ENCODE measurements at places on chromosomes 2 and 18.

DNA sequence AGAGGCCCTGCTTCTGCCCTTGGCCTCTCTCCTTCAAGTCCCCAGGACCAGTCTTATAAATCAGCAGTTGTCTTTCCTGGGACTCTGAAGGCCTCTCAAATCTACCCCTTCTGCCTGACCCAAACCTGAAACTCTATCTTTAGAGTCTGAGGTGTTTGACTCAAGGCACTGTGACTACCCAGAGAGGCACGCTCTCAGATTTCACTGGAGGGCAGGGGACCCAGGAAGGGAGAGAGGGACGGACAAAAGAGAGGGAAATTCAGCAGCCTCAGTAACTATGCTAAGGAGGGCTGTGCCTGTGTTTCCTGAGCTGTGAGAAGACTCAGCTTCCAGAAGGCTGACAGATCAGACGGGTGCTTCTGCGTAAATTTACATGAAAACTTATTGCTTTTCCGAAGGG is 217.8 kb downstream of the HAUS1 start:
- H3K27me3 ChIP-seq = peaks cover 3% of the 10 kb centered on the region
- DNase-seq = no peak
- peaks cover 6% of the 10 kb centered on the region for H3K4me1 ChIP-seq
- no peak overlapping the region for H3K27ac ChIP-seq

DNA sequence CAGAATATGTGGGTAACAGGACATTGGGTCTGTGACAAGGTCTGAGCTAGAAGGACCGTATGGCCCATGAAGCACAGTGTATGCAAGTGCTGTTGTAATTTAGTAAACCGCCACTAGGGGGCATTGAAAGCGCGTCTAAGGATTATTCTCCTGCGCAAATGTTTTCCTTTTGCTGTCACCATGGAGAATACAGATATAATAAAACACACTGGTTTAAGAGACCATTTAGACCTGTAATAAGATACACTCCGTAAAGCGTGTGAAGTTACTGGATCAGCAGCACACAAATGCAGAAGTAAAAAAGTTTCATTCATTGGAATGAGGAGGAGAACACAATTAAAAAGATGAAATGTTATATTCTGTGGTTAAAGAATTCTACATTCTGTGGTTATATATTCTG is 272.4 kb downstream of the AGAP1 start:
- no peaks in the 10 kb centered on the region for H3K27me3 ChIP-seq
- H3K4me3 ChIP-seq = no peak overlapping the region

- peak overlapping the region; percentile 51 for H3K27ac ChIP-seq
- H3K36me3 ChIP-seq = peaks cover 35% of the 10 kb centered on the region
- H3K4me3 ChIP-seq = no peak overlapping the region
- peaks cover 17% of the 10 kb centered on the region for H3K4me1 ChIP-seq
- no peak for DNase-seq
- no peaks in the 10 kb centered on the region for H3K27me3 ChIP-seq
Measured at GRCh38 chr2:168002021-168002553, 245.3 kb downstream of the STK39 start.

- peaks cover 63% of the 10 kb centered on the region for H3K4me1 ChIP-seq
- peaks cover 72% of the 10 kb centered on the region for H3K36me3 ChIP-seq
- no peaks in the 10 kb centered on the region for H3K27me3 ChIP-seq
- H3K4me3 ChIP-seq = no peak overlapping the region
- DNase-seq = no peak
- H3K27ac ChIP-seq = peak overlapping the region; percentile 89
Measured at GRCh38 chr2:135948642-135949355, 36.6 kb downstream of the DARS1 start.

DNA sequence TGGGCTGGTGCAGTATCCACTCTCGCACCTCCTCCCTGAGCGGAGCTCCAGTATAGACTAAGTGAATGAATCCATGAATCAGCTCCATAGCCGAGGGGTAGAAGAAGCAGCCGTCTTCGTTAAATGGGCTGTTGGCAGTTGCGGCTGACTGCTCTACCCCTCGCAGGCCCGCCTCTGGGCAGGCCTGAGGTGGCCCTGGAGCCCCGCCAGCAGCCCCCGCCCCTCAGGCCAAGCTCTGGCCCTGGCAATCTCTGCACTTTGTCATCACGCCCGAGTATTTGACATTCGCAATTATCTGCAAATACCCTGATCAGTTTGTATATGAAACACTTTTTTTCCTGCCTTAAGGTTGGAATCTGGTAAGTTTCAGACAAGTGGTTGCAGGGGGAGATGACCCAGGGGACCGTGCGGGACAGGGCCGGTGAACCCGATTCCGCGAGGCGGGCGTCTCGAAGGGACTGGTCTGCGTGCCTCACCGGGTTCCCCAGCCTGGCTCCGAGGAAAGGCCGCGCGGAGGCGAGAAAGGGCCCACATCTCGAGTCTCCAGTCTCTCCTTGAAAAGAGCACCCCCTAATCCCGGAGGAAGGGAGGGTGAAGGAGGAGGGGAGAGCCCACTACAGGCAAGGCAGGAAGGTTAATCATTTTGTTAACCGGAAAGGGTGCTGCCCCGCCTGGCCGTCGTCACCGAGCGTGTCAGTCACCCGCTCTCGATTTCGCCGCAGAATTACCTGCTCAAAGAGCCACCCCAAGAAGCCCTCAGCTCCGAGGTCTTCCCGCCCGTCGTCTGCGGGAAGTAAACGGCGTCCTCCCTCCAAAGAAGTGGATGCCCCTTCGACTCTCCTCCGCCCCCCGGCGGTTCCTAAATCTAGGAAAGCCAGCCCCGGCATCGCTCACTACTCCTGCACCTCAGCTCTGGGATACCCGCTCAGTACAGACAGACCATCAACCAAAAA is 11.1 kb upstream of the SATB2 start:
- no peak for DNase-seq
- H3K27me3 ChIP-seq = peaks cover 90% of the 10 kb centered on the region
- no peak overlapping the region for H3K27ac ChIP-seq
- peaks cover 6% of the 10 kb centered on the region for H3K4me1 ChIP-seq

- peaks cover 3% of the 10 kb centered on the region for H3K36me3 ChIP-seq
- no peak overlapping the region for H3K27ac ChIP-seq
- no peak overlapping the region for H3K4me3 ChIP-seq
- no peak for DNase-seq
- no peaks in the 10 kb centered on the region for H3K27me3 ChIP-seq
Measured at GRCh38 chr18:13558124-13558523, 168.2 kb downstream of the FAM210A start.

GRCh38 chr2:128492966-128493811 is 174.5 kb upstream of the HS6ST1 start:
- H3K36me3 ChIP-seq = no peaks in the 10 kb centered on the region
- no peak overlapping the region for H3K4me3 ChIP-seq
- DNase-seq = no peak
- no peak overlapping the region for H3K27ac ChIP-seq
- H3K4me1 ChIP-seq = peaks cover 15% of the 10 kb centered on the region
- peaks cover 12% of the 10 kb centered on the region for H3K27me3 ChIP-seq

DNA sequence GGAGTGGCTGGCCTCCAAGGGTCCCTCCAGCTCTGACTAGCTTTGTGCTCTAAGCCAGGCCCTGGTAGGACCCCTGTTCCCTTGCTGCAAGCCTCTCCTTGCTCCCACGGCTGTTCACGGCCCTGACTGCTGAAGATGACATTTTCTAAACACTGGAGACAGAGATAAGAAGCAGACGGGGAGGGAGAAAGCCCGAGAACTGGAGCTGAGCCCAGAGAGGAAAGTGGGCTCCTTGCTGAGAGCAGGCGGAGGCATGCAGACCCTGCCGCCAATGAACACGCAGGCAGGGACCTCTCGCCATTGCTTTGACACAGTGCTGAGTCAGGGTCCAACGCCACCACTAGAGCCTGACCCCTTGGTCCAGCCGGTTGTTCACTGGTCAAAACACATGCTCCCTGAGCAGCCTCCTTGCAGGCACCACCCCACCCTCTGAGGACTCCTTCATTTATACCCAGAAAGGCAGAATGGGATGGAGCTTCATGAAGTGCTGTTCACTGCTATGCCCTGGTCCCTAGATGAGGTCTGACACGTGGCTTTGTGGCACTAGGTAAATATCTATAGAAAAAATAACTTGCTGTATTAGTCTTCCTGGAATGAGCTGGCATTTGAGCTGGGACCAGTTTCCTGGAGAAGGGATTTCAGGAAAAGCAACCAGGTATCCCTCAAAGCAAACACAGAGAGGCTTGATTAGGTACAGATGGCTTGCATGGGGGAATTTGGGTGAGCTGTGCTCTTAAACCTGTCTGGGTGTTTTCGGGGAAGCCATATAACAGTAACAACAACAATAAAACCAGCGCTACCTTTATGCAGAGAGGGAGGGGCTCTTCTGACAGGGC is 65.7 kb downstream of the MCFD2 start:
- no peak overlapping the region for H3K27ac ChIP-seq
- DNase-seq = no peak
- H3K36me3 ChIP-seq = no peaks in the 10 kb centered on the region
- H3K4me3 ChIP-seq = no peak overlapping the region
- peaks cover 16% of the 10 kb centered on the region for H3K27me3 ChIP-seq
- H3K4me1 ChIP-seq = no peaks in the 10 kb centered on the region

- H3K4me1 ChIP-seq = peaks cover 2% of the 10 kb centered on the region
- H3K4me3 ChIP-seq = no peak overlapping the region
- no peak overlapping the region for H3K27ac ChIP-seq
- no peak for DNase-seq
Measured at GRCh38 chr2:28108143-28108542, 217.6 kb downstream of the BABAM2 start.

DNA sequence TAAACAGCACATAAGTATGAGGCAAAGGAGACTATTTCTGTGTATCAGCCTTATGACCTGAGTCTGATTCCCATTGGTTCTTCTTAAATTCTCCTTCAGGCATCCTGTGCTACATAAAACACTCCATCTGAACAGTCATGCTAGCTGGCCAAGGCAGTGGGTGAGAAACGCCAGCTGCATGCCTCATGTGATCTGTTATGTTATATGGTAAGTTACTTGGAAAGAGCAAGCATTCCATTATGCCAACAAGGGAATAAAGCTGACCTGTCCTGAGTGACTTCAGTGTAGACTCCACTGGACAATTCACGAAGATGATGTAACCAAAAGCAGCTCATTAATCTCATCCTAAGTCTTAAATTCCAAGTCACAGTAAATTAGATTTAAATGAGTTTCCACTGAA is 216.5 kb upstream of the FN1 start:
- no peak overlapping the region for H3K27ac ChIP-seq
- no peak overlapping the region for H3K4me3 ChIP-seq
- H3K4me1 ChIP-seq = no peaks in the 10 kb centered on the region
- no peaks in the 10 kb centered on the region for H3K27me3 ChIP-seq
- DNase-seq = no peak

GRCh38 chr18:36408606-36409005 is 111.1 kb downstream of the FHOD3 start:
- no peak overlapping the region for H3K4me3 ChIP-seq
- no peaks in the 10 kb centered on the region for H3K27me3 ChIP-seq
- H3K36me3 ChIP-seq = no peaks in the 10 kb centered on the region
- no peaks in the 10 kb centered on the region for H3K4me1 ChIP-seq
- H3K27ac ChIP-seq = no peak overlapping the region
- DNase-seq = no peak

DNA sequence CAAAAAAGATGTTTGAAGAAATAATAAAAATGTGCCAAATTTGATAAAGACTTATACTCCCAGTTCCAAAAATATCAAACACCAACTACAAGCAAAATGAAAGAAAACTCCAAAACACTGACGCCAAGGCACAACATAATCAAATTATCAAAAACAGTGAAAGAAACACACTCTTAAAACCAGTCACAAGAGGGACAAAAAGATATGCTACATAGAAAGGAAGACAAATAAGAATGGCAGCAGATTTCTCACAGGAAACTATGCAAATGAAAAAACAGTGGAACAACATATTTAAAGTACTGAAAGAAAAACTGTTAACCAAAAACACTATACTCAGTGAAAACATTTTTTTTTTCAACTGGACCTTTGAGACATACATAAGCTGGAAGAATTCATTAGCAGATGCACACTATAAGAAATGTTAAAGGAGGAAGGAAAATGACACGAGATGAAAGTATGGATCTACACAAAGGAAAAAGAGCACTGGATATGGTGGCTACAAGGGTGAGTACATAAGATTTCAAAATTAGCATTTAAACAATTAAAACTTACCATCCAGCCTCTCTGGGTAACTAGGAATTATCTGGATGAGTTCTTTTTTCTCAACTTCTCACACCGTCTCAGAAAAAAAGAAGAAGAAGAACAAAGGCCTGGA is 94.0 kb upstream of the ACVR1C start:
- H3K27me3 ChIP-seq = no peaks in the 10 kb centered on the region
- no peaks in the 10 kb centered on the region for H3K4me1 ChIP-seq
- no peak for DNase-seq

DNA sequence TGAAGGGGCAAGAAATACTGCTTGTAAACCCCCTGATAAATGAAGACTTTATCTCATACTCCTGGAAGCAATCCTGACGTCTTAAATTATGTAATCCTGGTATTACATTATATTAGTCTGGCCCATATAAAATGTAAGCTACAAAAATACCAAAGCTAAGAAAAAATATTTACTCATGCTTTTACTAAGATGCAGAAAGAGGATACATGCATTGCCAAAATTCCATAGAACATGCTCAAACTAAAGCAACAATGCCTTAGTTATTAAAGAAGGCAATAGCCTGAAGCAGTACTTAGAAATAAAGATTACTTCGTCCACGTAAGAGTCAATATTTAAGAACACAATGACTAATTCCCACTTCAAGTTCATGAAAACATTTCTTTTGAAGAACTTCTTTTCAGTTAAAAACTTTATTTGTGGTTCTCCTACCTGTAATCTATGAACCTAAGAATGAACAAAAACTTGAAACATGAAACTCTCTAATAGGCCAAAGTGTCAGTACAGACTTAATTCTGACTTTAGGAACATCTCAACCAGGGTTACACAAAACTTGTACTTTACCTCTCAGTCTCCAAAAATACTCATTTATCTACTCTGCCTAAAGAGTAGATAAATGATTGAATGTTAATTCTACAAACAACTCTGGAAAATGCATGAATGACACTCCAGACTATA is 117.3 kb downstream of the THADA start:
- no peak overlapping the region for H3K4me3 ChIP-seq
- H3K27me3 ChIP-seq = no peaks in the 10 kb centered on the region
- DNase-seq = no peak
- H3K4me1 ChIP-seq = peaks cover 22% of the 10 kb centered on the region

DNA sequence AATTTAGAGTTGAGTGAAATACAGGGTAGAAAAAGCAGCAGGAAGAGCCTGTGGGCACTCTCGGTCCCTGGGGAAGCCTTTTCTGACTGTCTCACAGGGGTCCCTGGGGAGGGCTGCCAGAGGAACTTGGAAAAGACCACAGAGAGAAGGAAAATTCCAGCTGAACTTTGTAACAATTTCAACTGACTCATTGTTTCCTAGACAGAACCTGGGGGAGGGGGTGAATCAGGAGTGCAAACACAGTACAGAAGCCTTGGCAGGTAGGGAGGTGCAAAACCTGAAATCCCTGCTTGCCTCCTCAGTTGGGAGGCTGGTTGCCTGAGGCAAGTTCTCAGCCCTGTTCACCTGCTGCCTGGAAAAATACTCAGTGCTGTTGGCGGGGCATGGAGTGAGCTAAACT is 106.8 kb downstream of the GRB14 start:
- H3K36me3 ChIP-seq = no peaks in the 10 kb centered on the region
- no peak for DNase-seq
- no peaks in the 10 kb centered on the region for H3K4me1 ChIP-seq
- H3K27ac ChIP-seq = no peak overlapping the region

- H3K4me3 ChIP-seq = no peak overlapping the region
- H3K27ac ChIP-seq = no peak overlapping the region
- no peaks in the 10 kb centered on the region for H3K27me3 ChIP-seq
- no peak for DNase-seq
- H3K4me1 ChIP-seq = peaks cover 5% of the 10 kb centered on the region
Measured at GRCh38 chr2:52974127-52974526, 793.5 kb upstream of the CHAC2 start.

GRCh38 chr2:74347742-74348141 is 4.5 kb upstream of the SLC4A5 start:
- H3K27me3 ChIP-seq = peaks cover 3% of the 10 kb centered on the region
- H3K27ac ChIP-seq = no peak overlapping the region
- DNase-seq = no peak
- no peak overlapping the region for H3K4me3 ChIP-seq
- H3K4me1 ChIP-seq = no peaks in the 10 kb centered on the region

All from activated T-helper 2 cell treated with anti-CD3 and anti-CD28 coated beads, Interferon-gamma antibody, Interleukin-2, Interleukin-4, amounts not matched to agents 10 μg/mL and 5 μg/mL and 100 μg/mL, durations not matched to agents 14 hours and 24 hours and 36 hours (primary cell).